ENCODE measurements at places on chromosomes 3 and 15. TPM values are rescaled to one million over a fixed set of nuclear protein-coding genes. Genes with fewer than 3 reads are reported as not detected.

GRCh38 chr15:42712584-42712983 is 24.3 kb downstream of the CDAN1 start:
- no peak for DNase-seq

DNA sequence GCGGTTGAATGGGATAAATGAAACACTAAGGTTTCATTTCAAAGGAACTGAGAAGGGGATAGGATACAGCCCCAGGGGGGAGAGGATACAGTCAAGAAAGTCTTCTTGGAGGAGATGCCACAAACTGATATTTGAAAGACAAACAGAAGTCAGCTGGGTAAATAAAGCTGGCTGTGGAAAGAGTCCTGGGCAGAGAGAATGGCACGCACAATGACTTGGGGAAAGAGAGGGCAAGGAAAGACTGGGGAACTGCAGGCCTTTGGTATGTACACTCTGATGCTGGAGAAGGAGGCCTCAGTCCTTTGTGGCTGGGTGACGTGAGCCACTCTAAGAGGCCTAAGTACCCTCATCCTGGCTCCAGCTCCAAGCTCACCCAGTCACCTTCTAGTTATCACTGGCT is 45.2 kb upstream of the LMCD1 start:
- no peak for DNase-seq

GRCh38 chr3:10889206-10889960 is 73.4 kb downstream of the SLC6A11 start:
- no peak for DNase-seq

Gene LYZL4
- not detected for total RNA-seq

DNA sequence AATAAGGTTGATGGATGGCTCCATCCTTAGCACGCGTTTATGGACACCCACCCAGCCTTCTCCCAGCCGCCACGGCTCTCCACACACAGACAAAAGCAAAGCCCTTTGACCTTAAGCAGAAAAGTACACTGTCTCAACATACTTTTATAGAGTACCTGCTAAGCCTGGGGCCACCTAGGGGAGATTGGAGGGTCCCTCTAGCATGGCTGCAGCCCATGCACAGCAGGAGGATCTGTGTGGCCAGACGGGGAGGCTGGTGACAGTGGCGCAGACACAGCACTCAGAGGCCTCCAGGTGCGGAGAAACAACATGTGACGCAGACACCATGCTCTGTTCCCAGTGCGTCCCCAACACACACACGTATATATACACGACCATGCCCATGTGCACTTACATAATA is 174.9 kb downstream of the XXYLT1 start:
- DNase-seq = no peak

- DNase-seq = no peak
Measured at GRCh38 chr3:13192471-13193213, 119.4 kb upstream of the IQSEC1 start.

GRCh38 chr3:56251343-56251945 is 216.8 kb downstream of the ERC2 start:
- DNase-seq = peak; percentile 41

- peak; percentile 14 for DNase-seq
Measured at GRCh38 chr15:81400640-81401236, 26.7 kb upstream of the TMC3 start.

Gene BBX
- 14.8 TPM for total RNA-seq

Measured in Caki2 (cell line).